Mesangial cell (primary cell): ENCODE measurements at places on chromosomes 16 and 17. TPM values are rescaled to one million over a fixed set of nuclear protein-coding genes. Genes with fewer than 3 reads are reported as not detected.

Gene ZNF469
- 8.5 and 11.7 TPM in 2 replicates for total RNA-seq

Gene RASL10B
- 2.8 and 9.0 TPM in 2 replicates for total RNA-seq

Gene NEUROD2
- not detected in 2 replicates for total RNA-seq

Gene SLC5A11
- not detected in 2 replicates for total RNA-seq

Gene MEOX1
- total RNA-seq: not detected in 2 replicates

Gene OR3A3
- not detected in 2 replicates for total RNA-seq

Gene KRTAP4-9
- not detected in 2 replicates for total RNA-seq

Gene RHBDL3
- total RNA-seq: under 0.01 TPM in 1 of 2 replicates, not detected in the other

Gene RAC3
- total RNA-seq: 66.7 and 82.3 TPM in 2 replicates

Gene TBC1D3I
- 2.5 TPM in 1 of 2 replicates, not detected in the other for total RNA-seq

Gene MIS12
- 11.0 and 15.6 TPM in 2 replicates for total RNA-seq

Gene EPX
- not detected in 2 replicates for total RNA-seq
